ENCODE measurements at places on chromosomes 12 and 14.

DNA sequence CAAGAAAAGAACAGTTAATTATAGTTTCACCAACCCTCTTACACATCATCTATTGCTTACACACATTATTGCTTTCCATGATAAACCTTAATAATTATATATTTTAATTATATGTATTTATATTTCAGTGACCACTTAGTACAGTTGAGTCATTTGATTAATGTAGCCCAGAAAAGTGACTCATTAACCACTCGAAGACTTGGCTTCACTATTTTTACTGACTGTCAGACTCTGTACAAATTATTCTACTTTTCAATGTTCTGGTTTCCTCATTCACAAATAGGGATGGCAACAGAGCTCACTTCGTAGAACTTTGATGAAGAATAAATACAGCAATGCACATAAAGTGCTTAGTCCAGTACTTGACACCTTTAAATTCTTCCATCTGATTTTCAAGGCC lies 98.3 kb downstream of the CFAP54 start:
- DNase-seq: no peak

GRCh38 chr14:78758333-78758732 lies 588.2 kb downstream of the NRXN3 start:
- peak; percentile 42 for DNase-seq

- no peak for DNase-seq
These were observed 483.7 kb downstream of the FLRT2 start for GRCh38 chr14:86013641-86014040.

DNA sequence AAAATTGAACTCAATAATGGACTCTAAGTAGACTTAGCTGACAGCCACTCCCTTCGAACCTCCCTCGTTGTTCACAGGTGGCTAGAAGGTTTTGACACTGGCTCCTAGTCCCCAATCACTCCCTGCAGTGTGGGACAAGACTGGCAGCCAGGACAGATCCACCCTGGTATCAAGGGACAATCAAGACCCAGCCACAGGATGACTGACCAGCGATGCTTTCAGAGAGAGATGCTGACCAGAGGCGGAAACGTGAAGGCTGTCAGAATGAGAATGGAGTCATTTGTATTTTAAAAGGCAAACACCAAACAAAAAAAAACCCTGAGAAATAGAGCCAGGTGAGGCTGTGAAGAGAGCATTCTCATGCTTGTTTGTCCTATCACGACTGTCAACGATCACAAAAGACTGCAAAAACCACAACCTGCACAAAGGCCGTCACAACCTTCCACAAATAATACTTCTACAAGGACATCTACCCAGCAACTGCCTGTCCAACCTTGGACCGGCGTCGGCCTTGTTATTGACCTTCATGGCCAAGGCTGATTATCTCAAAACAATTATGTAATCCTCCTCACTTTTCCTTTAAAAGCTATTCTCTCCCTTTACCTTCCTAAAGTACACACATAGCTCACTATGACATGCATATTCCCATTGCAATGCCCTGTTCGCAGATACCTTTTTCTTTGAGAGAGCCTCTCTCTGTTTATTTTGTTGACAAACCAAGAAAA lies 13.2 kb downstream of the EIF5 start:
- no peak for DNase-seq

GRCh38 chr14:52427460-52427859 lies 113.3 kb downstream of the PTGER2 start:
- DNase-seq: no peak

GRCh38 chr12:27644158-27644845 lies 51.9 kb upstream of the REP15 start:
- DNase-seq: no peak

GRCh38 chr12:98470469-98471082 lies 44.8 kb upstream of the TMPO start:
- DNase-seq: peak; percentile 71

DNA sequence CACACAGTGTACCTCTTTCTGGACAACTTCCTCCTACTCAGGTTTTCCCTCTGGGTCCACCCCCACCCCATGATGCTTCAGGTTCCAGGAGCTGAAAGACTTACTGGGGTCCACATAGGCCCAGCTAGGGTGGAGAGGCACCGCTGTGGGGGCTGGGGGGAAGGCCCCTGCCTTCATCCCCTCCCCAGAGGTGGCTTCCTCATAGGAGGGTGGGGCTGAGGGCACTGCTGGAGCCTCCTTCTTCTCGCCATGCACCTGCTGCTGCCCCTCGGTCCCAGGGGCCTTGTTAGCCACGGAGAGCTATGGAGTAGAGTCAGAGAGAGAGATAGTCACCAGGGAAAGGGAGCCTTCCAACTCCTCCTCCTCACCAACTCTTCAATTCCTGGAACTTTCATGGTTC lies 2.7 kb downstream of the FAIM2 start:
- DNase-seq: peak; percentile 27

DNA sequence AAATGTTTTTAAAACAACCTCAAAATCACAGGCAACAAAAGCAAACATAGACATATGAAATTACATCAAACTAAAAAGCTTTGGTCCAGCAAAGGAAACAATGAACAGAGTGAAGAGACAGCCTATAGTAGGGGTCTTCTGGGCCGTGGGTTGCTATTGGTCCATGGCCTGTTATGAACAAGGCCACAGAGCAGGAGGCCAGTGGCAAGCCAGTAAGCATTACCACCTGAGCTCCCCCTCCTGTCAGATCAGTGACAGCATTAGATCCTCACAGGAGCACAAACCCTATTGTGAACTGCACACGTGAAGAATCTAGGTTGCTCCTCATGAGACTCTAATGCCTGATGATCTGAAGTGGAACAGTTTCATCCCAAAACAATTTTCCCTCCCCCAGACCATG lies 174.0 kb downstream of the DIO2 start:
- no peak for DNase-seq

GRCh38 chr12:1104088-1104800 lies 113.2 kb downstream of the ERC1 start:
- DNase-seq: no peak

DNA sequence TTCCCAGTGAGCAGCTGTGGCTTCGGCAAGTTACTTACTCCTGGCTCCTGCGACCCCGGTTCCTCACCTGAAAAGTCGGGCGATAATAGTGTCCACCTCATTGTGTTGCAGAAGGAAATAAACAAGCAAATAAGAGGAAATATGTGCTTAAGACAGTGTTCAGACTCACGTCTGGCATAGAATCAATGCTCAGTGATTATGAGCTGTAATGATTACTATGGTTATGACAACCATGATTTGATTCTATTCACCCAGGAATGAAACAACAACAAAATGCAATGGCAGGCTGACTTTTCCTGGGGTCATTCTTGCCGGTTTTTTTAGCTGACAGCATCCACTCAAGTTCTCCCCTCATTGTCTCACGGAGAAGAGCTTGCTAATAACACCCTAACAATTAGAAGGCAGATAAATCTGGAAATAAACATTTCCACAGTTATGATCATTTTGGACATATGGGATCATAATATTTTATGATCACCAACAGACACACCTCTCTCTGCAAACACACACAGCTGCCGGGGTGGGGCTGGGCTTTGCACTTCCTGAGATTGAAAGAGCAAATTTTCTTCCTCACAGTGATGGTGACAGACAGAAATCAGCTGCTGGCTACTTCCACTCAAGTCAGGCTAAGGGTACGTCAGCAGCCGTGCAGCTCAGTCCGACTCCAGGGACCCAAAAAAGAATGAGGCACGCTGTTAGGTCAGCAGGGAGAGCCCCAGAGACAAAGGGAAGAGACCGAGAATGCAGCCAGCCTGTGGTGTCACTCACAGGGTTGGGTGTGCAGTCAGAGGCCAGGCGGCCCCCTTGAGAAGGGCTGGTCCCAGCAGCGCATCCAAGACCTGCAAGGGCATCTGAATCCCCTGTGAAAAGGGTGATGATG lies 158.0 kb downstream of the RIMBP2 start:
- DNase-seq: no peak

GRCh38 chr14:90458536-90458935 lies 61.7 kb downstream of the CALM1 start:
- DNase-seq: no peak

DNA sequence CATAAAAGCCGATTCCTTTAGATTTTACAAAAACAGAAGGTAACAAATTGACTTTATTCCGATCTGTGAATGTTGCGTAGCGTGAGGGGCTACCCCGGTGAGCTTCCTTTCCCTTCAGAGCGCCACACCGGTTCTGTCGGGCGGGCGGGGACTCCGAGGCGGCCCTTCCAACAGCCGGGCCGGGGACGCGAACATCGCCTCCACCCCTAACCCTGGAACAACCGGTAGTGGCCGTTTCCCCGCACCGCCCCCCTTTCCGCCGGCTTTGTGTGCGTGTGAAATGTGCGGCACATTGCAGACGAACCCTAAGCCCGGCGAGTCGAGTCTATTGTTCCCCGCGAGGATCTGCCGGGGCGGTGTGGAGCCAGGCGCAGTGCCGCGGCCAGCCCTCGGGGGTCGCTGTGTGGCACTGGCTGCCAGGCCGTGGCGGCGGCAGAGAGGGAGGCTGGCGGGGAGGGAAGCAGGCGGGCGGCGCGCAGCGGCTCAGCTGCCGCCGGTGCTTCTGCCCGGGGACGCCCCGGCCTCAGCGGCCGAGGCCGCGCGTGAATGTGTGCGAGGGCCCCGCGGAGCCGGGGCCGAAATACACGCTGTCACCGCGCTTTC lies 775 bp upstream of the ARID2 start:
- peak; percentile 99 for DNase-seq

- DNase-seq: peak; percentile 95
These were observed 11.0 kb downstream of the KRT7 start for GRCh38 chr12:52243856-52244614.

- no peak for DNase-seq
These were observed 953 bp downstream of the MAPK1IP1L start for GRCh38 chr14:55052269-55052930.

DNA sequence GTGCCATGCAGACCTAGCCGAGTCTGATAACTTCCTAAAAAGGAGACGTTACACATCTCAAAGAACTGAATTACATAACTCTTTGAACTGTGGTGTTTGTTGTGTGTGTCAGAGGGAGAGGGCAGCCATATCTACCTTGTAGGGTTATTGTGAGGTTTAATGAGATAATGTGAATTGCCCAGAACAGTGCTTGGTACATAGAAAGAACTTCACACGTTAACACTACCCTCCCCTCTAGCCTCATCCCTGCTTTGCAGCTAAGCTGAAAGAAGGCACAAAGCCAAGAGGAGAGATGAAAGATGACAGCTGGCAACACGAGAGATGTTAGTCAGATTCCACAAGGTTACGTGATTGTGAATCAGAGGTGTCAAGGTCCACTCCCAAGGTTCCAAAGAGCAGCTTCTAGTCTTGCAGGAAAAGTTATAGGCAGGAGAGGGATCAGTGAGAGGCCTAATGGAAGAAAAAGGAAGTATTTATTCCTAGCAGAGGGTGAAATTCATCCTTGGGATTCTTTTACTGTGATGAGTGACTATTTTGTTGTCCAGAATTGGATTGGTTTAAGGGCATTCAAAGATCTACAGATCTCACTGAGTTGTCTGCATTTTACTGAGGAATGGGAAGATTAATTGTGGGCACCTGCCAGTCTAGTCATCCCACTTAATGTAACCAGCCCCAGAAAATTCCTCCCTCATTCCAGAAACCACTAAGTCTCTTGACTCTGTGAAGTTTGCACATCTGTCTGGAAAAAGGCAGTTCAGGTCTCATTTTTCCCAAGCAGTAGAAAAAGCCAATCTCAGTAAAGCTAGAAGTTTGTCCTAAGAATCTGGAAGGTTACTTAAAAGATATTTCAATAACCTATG lies 25.9 kb upstream of the WNK1 start:
- peak; percentile 42 for DNase-seq

GRCh38 chr12:64256166-64256800 lies 34.2 kb upstream of the KICS2 start:
- peak; percentile 64 for DNase-seq

DNA sequence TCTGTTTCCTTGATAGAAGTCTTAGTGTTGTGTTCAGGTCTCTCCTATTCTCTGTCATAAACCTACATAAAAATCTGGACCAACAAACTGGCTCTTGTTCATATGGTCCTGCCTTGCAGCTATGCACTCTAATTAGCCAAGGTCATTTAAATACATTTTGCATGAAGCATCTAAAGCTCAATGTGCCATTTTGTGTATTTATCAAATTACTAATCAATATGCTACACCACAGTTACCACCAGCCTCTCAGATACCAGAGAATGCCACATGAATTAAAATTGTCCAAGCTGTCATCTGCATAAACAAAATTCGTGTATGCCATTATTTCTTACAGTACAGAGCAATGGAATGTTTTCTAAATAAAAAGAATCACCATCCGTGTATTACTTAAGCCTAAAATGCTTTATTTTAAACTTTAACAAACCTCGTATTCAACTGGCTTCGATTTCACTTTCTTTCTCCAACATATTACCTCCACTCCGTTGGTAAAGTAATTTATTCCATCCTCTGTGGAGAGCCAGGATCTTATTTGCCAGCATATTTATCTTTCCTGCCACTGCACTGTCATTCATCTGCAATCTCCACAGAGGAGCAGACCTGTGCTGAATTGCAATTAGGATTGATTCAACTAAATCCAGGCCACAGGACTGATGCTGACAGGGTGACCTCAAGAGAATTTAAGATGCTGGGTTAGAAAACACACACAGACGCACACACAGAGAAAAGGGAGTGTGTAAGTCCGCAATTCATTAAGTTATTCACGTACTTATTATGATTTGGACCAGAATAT lies 284.1 kb upstream of the FOXG1 start:
- DNase-seq: no peak

GRCh38 chr14:104929268-104930230 lies 4.9 kb downstream of the PLD4 start:
- DNase-seq: no peak

- DNase-seq: no peak
These were observed 4.5 kb downstream of the ORAI1 start for GRCh38 chr12:121630791-121631355.

- DNase-seq: no peak
These were observed 18.0 kb downstream of the BCL2L14 start for GRCh38 chr12:12088761-12089160.

DNA sequence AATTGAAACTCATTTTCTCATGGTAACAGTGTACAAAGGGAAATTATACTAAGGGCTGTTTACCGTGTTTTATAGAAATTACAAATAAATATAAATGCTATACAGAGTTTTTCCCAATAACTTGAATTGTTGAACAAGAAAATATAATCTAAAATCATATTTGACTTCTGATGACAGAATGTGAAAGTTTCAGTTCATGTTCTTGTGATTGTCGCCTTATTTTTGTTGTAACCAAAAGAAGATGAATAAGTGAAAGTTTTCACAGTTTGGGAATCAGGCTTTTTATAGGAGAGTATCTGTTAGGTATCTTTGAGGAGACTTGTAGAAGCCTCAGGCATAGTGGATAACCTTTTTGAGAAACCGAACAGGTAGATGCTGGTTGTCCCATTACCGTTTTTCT lies 28.1 kb downstream of the ANO6 start:
- no peak for DNase-seq

DNA sequence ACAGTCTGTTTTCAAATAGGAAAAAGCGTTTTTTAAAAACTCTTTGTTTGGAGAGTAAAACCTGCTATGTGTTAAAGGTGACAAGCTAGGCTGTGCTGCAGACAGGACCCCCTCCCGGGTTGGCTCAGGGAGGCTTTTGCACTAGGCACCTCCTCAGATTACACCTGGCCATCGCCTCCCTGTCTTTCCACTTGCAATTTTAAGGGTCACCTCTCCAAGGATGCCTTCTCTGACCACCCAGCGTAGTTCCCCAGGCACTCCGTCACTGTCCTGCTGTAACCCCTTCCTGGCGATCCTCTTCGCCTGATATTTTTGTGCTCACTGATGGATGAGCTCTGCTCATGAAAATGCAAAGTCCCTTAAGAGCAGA lies 80.7 kb downstream of the NTF3 start:
- DNase-seq: no peak
